ENCODE measurements at places on chromosomes 7 and 10. TPM values are rescaled to one million over a fixed set of nuclear protein-coding genes. Genes with fewer than 3 reads are reported as not detected.

DNA sequence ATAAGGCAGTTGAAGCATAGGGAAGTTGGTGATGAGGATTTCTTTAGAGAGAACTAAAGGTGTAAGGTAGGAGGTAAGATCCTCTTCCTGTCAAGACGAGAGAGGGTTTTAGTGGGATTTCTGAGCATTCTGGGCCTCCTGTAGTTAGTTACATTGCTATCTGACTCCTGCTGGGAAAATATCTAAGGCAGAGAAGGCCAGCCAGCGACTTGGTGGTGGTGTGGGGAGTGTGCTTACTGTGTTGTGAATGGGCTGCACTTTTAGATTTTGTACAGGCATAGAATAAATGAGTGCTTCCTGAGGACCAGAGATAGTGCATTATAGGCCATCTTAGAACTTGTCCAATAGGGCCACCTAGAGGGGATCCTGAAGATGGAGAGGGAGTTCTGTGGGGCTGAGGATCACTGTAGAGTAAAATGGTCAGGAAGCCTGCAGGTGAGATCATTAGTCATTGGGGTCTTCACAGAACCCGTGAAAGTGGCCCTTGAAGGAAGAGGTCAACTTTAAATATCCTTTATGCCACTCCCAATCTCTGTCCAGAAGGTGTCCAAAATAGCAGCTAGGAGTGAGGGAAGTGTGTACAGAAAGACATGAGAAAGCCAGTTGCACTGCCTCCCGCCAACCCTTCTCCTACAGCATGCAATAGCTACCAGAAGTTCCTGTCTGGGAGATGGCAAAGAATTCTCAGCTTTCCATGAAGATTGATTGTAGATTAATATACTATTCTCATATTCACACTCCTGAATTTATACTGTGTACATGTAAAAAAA is 266.6 kb downstream of the POLR1F start:
- DNase-seq = peak; percentile 36

GRCh38 chr7:128267595-128267924 is 26.5 kb downstream of the LEP start:
- no peak for DNase-seq

DNA sequence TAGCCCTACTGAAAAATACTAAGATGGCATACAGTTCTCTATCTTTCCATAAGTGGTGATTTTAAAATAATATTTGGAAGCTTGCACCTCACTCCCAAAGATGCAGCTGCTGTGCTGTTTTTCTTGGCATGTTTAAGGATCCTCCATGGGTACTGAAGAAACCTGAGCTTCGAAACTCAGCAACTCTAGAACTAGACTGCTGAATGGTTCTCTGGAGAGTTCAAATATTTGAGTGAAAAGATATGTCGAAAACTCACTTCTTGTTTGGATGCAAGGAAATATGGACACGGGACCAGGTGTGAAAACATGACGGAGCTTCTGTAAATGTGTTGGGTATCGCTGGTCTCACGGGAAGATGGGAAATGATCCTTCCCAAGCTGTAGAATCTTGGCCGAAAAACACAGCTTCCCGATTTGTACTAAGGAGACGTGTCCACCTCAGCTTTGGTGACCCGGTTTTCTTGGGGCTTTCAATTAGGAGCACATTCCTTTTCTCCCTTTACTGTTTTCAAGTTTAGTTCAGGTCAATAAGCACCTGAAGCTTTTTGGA is 543.8 kb upstream of the NRP1 start:
- DNase-seq = no peak

GRCh38 chr7:155120460-155120859 is 50.3 kb downstream of the HTR5A start:
- DNase-seq = no peak

- no peak for DNase-seq
Observed at GRCh38 chr7:14480281-14480680, 422.3 kb downstream of the DGKB start.

- no peak for DNase-seq
Observed at GRCh38 chr7:130946114-130946513, 212.1 kb upstream of the KLF14 start.

DNA sequence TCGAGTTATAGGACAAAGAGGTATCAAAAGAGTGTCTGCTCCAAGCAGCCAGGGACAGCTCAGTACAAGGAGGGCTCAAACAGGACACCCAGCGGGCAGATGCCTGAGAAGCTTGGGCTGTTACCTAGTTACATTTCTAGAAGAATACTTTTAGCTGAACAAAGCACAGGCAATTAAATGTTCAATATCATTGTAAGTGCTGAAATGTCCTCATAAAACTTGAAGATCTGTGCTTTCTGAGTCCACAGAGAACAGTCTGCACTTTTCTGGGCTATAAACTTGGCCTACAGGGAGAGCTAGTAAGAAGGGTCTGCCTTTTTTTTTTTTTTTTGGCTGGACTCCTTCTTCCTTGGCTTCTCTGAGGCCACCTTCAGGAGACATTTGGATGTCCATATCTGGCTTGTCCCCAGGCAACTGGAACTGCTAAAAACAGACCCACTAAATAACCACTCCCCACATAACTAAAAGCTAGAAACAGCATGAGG is 123.2 kb downstream of the SLC16A9 start:
- DNase-seq = no peak

GRCh38 chr10:43287056-43288007 is 20.5 kb upstream of the RASGEF1A start:
- DNase-seq = no peak

GRCh38 chr10:4046030-4046429 is 261.0 kb upstream of the KLF6 start:
- no peak for DNase-seq

GRCh38 chr10:116105264-116105663 is 167.7 kb downstream of the GFRA1 start:
- no peak for DNase-seq

Gene DRGX
- not detected for total RNA-seq

Gene ACBD7
- total RNA-seq = 6.1 TPM

Gene CACNA2D1
- total RNA-seq = 14.9 TPM

Gene MYO1G
- not detected for total RNA-seq

Gene GRK5
- 1.2 TPM for total RNA-seq

Gene AKR1C1
- 1.7 TPM for total RNA-seq

Data from H7 (cell line).